ENCODE measurements at places on chromosomes 3 and 15. TPM values are rescaled to one million over a fixed set of nuclear protein-coding genes. Genes with fewer than 3 reads are reported as not detected.
A peak's percentile ranks its signal among the peaks of the same experiment; 100 is the strongest.

GRCh38 chr3:112982710-112983109 is 7.8 kb upstream of the CD200R1 start:
- DNase-seq = no peak

DNA sequence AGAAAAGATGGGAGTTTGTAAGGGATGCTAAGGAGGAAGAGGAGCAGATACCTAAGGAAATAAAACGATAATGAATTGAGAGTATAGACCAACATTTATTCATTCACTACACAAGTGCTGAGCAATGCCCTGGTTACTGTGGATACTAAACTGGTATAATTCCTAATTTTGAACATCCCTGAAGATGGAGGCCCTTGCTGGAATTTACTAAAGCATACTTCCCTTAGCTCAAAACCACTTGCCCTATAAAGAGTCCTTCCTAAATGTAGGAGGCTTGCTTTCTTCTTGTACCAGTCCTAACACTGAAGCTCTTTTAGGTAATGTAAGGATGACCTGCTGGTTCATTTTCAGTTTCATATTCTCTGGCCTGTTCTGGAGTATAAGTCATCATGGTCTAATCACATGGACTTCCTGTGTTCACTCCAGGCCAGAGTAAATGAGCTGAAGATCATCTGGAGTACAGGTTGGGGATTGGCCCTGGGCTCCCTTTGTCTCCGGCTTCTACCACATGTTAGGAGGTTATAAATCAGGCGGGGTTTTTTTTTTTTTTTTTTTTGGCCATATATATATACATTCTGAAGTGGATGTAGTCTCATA is 40.1 kb upstream of the MTMR10 start:
- no peak for DNase-seq

GRCh38 chr3:73559749-73560148 is 65.0 kb downstream of the PDZRN3 start:
- no peak for DNase-seq

DNA sequence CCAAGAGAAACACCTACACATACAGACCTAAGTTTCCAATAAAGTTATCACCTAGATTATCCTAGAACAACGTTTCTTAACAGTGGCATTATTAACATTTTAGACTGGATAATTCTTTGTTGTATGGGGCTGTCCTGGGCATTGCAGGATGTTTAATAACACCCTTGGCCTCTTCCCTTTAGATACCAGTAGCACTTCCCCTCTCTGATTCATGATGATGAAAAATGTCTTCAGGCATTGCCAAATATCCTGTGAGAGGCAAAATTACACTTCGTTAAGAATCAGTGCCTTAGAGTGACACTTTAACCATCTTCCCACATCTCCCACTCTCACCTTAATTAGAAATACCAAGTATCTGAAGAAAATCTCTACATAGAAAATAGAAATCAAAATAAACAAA is 352.6 kb downstream of the CGGBP1 start:
- peak; percentile 10 for DNase-seq

GRCh38 chr3:132416161-132416560 is 1.1 kb upstream of the DNAJC13 start:
- no peak for DNase-seq

DNA sequence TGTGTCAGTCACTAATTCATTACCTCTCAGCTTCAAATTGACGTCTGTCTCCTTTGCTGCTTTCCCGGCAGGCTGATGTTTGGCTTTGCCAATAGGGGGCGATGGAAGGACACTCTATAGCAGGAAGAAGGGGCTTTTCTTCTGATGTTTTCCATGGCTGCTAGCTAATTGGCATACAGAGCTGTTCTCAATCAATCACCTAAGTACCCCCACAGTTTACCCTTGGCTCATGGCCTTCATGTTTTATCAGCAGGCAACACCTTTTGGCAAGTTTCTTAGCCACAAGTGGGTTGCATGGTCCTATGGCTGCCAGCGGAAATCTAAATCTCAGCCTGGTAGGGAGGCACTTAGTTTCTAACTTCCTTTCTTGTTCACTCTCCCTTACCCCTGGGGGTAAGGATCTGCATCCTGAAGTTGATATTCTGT is 45.0 kb downstream of the ESYT3 start:
- peak; percentile 46 for DNase-seq

DNA sequence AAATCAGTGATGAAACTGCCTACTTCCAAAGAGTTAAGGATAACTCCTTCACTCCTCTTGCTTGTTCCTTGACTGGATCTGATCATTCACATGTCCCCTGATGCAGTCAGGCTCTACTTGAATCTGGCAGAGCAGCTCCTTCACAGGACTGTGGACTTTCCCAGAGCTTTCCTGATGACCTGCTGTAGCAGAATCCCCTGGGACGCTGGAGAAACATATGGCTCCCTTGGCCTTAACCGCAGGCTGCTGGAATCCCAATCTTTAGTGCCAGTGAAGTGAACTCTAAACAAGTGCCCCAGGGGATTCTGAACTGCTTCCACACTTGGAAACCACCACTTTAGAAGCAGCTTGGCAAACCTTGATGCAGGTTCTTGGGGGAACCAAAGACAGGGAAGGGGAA is 217.8 kb downstream of the CHST2 start:
- DNase-seq = peak; percentile 52

GRCh38 chr3:3800685-3801493 is 1.7 kb downstream of the LRRN1 start:
- DNase-seq = no peak

DNA sequence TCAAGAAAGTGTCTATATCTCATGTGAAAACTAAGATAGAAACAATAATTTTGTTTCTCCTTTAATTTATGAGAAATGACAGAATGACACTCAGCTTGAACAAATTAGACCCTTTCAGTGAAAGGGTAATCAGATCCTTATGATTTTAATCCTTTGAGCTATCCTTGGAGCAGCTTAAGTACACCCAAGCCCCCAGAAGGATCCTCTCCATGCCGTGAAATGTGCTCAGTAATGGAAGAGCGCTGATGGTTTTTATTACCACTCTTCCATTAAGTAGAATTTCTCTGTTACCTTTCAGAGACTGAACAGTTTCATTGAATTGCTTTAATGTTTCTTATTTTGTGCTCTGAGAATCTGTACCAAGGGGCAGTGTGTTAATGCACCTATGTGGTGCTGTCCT is 54.3 kb downstream of the HMG20A start:
- no peak for DNase-seq

DNA sequence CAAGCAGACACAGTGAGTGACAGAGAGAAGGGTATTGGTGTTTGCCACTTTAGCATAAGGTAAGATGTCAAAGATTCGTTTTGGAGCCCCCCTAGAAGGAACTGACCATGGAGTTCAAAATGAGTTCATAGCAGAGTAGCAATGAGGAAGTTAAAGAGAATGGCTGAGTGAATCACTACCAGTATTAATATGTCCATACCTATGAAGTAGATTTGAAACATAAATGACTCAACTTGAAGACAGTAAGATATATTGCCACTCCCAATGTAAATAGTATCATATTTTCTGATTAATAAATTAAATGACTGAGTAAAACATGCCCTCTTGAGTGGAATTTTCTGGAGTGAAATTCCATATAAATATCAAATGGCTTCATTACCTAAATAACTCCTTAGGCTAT is 675.1 kb downstream of the NLGN1 start:
- DNase-seq = no peak

DNA sequence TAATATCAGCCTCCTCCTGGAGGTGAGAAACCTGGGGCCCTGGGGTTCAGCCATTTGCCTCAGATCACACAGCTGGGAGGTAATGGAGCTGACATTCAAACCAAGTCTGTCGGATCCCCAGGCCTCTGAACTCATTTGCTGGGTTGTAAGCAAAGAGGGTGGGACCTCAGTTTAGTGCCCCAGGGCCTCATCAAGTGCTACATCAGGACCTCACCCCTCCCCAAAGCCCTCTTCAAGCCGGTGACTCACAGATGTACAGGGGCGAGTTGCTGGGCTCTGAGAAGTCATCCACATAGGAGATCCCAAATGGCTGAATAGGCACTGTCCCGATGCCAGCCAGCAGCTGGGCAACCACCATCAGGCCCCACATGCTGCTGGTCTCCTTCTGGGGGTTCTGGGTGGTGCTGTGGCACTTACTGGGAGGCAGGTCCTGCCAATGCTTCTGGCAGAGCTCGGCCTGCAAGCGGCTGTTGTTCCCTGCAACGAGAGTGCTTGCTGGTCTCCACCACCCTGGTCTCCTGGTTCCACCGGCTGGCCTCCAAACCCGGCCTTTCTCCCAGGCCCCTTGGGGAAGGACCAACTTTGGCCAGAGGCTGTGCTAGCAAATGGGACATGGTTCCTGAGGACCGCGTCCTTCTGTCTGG is 59.2 kb upstream of the RAB6B start:
- DNase-seq = no peak

GRCh38 chr15:78368651-78369050 is 28.5 kb downstream of the CRABP1 start:
- DNase-seq = no peak

DNA sequence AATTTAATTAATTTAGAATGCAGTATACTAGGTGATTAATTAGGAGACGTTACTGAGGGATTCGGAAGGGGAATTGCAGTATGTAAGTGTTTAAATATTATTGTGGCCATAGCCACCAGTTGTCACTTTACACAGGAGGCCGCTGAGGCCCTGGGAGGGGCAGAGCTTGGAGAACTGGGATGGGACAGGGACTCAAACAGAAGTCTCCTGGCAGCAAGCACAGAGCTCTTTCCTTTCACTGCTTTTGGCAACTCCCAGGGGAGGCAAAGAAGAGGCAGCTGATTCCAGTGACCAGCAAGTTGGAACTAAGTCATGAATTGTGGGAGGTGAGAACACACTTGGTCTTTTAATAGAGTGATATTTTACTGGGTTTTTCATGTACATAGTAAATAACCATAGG is 248.6 kb downstream of the RPLP1 start:
- no peak for DNase-seq

- DNase-seq = peak; percentile 4
Measured at GRCh38 chr3:143010024-143010423, 8.7 kb downstream of the U2SURP start.

DNA sequence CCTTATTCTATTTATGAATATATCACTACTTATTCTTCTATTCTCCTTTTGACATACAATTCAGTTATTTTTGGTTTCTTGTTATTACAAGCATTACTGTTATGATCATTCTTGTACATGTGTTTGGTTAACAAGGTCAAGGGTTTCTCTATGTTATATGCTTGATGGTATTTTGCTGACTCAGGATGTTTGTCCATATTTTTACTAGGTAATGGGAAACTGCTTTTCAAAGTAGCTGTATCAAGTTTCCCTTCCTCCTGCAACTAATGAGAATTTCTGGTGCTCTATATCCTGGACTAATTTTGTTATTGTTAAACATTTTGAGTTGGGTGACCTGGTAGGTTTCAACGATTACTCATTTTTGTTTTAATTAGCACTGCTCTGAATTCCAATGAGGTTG is 841.0 kb downstream of the OTOL1 start:
- peak; percentile 63 for DNase-seq

DNA sequence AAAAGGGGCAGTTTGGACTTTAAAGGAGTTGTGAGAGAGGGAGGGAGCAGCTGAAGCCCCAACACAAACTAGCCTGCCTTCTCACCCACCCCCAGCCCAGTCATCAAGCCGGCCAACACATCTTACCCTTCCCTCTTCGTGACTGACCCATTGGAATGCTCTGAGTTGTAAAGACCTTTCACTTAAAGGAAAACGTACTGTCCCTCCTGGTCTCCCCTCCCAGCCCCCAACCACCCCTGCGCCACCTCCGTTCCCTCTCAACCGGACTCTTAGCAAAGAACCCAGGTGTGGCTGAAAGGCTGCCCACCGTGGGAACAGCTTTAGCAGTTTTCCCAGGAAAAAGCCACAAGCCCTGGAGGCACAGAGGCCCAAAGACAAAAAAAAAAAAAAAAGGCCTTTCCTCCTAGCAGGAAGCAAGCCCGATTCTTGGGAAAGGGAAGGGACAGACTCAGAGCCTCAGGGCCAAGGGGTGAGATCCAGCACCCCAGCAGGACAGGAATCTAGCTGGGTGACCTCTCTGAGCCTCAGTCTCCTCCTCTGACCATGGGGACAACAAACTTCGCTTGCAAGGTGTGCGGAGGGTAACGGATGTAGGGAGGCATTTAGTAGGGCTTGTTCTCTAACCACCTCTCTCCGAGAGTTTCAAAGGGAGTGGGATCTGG is 2.4 kb downstream of the CYP11A1 start:
- no peak for DNase-seq

DNA sequence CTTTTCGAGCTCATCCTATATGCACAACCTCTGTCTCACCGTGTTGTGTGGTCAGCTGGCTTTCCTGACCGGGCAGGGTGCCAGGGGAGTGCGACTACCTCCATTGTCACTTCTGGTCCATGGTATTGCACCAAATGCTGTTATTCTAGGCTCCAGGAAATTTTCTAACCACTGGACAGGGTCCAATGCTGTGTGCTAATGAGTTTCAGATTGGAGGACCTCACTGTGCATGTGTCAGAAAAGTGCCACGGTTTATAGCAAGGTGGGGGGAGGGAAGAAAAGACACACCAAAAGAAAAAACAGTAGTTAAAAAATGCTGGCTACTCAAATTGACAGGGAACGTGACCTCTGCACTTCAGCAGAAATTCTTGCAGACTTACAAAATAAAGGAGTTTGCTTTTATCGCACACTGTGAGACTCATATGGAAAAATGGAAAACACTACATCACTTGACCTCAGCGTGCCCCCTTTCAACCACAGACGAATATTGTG is 480.1 kb downstream of the FOXP1 start:
- DNase-seq = peak; percentile 35

GRCh38 chr3:18782191-18782590 is 357.1 kb upstream of the SATB1 start:
- no peak for DNase-seq

DNA sequence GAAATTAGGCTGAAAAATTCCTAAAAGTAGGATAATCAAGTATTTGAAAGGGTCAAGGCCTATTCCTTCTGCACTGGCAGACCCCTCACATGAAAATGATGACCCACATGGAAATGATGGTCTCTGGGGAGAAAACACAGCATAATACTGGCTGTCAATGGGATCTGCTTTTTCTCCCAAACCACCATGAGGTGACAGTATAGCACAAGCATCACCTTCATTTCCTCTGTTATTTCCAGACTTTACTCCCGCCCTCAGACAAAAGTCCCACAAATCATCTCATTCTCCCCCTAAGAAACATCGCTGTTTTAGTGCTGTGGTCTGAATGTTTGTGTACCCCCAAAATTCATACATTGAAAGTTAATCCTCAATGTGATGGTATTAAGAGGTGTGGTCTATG is 161.0 kb downstream of the RSL24D1 start:
- DNase-seq = no peak

GRCh38 chr3:61029194-61029593 is 222.1 kb downstream of the FHIT start:
- no peak for DNase-seq

DNA sequence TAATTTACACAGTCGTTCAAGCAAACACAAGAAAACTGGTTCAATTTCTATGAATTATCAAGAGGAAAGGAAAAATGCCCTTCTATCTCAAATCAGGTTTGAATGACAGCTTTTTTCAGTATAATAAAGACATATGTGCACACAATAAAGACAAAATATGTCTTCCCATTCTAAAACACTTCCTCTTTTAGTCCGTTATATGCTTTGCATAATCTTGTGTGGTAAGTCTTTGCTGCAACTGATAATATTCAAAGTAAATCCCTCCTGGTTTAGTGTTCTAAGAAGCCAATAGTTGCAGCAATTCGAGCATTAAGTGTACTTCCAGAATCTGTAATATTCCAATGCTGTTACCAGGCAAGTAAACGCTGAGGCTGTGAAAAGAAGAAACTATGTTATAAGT is 43.7 kb upstream of the MAPKBP1 start:
- DNase-seq = no peak

Gene DUT
- total RNA-seq = 78.2 TPM

Gene CDC25A
- total RNA-seq = 21.8 TPM

Gene SLC30A4
- 6.7 TPM for total RNA-seq

Gene ABI3BP
- total RNA-seq = 20.5 TPM

Gene LMLN
- total RNA-seq = 12.2 TPM

Gene CP
- 0.06 TPM for total RNA-seq

Gene ATP1B3
- 54.0 TPM for total RNA-seq

Gene WDR72
- total RNA-seq = not detected

Gene CXCR6
- not detected for total RNA-seq
